ENCODE measurements at places on chromosomes 1 and 21.

- DNase-seq = no peak
These were observed 40.7 kb downstream of the SIPA1L2 start for GRCh38 chr1:232589111-232589811.

GRCh38 chr1:204977318-204977717, 65.7 kb upstream of the CNTN2 start:
- DNase-seq = peak; percentile 2

- no peak for DNase-seq
These were observed 13.5 kb upstream of the CHI3L1 start for GRCh38 chr1:203199816-203200571.

GRCh38 chr1:55329091-55329490, 113.9 kb upstream of the USP24 start:
- no peak for DNase-seq

- no peak for DNase-seq
These were observed 427.1 kb downstream of the PCP4 start for GRCh38 chr21:40294345-40294744.

- peak; percentile 13 for DNase-seq
These were observed 156.5 kb downstream of the EIF4G3 start for GRCh38 chr1:21020151-21020550.

GRCh38 chr1:26771643-26772321, 16.0 kb upstream of the PIGV start:
- DNase-seq = peak; percentile 77

- no peak for DNase-seq
These were observed 95.0 kb downstream of the CACHD1 start for GRCh38 chr1:64564891-64565290.

GRCh38 chr1:3064901-3065300, 4.1 kb upstream of the PRDM16 start:
- no peak for DNase-seq

- no peak for DNase-seq
These were observed 208.5 kb upstream of the DAB1 start for GRCh38 chr1:57632401-57632800.

Measured in trophoblast cell (in vitro differentiated cells and primary cell).